ENCODE measurements at places on chromosomes 11 and 22. TPM values are rescaled to one million over a fixed set of nuclear protein-coding genes. Genes with fewer than 3 reads are reported as not detected.

CCDC116 gene
- 1.3 TPM for total RNA-seq

ANGPTL5 gene
- total RNA-seq = not detected

GPR83 gene
- 0.35 TPM for total RNA-seq

MPEG1 gene
- 3.6 TPM for total RNA-seq

OR5T1 gene
- total RNA-seq = not detected
